Stimulated activated CD4-positive, alpha-beta T cell treated with anti-CD3 and anti-CD28 coated beads, Interleukin-1b, Interleukin-23, amount 100 ng/mL, for 4 hours (primary cell): ENCODE measurements at places on chromosomes 2 and 18.

- DNase-seq, result no peak
These were observed 97.2 kb downstream of the AGPS start for GRCh38 chr2:177489719-177490301.

GRCh38 chr2:220646424-220646823, 925.7 kb downstream of the EPHA4 start:
- no peak for DNase-seq

DNA sequence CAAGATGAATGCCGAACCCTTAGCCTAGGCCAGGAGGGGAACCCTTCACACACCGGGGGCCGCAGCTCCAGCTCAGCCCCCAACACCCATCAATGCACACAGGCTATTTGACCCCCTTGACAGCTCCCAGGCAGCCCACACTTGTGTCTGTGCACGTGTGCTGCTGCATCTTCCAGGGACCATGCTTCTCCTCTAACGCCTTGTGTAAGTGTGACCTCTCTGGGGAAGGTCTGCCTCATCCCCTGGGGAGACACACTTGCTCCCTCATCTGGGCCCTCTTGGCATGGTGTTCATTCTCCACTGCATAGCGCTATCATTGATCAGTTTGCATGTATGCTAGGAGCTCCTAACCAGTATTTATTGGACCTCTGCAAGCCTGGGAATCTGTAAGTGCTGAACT, 120.0 kb upstream of the FHL2 start:
- DNase-seq, result no peak

DNA sequence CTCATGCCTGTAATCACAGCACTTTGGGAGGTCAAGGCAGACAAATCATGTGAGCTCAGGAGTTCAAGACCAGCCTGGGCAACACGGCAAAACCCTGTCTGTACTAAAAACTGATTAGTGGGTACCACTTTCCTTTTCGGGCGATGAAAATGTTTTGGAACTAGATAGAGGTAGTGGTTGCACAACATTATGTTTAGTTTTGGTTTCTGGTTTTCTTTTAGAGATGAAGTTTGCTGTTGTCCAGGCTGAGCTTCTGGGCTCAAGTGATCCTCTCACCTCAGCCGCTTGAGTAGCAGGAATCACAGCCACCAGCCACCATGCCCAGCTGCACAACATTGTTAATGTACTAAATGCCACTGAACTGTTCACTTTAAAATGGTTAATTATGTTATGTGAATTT, 27.6 kb downstream of the AAK1 start:
- no peak for DNase-seq

DNA sequence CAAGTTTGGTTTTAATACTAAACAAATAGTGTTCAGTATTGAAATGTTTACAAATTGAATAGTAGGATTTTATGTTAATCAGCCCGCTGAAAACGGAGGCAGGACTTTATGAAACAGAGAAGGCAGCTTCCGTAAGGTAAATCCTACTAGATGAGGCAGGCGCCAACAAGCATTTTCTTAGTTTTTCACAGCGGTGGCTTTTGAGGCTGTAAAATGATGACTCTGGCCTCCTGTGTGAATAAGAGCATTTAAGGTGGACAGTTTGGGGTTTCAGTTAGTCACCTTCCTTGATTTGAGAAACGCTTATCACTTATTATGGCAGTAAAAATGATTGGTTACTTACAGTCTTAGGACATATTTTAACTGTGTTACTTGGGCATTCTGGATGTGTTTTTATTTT, 212.9 kb downstream of the PTGR3 start:
- no peak for DNase-seq

- DNase-seq, result no peak
These were observed 11.8 kb upstream of the ACVR1 start for GRCh38 chr2:157887946-157888345.

- no peak for DNase-seq
These were observed 237.5 kb downstream of the NOL4 start for GRCh38 chr18:33987206-33987605.
